Effector memory CD4-positive, alpha-beta T cell (primary cell): ENCODE measurements at places on chromosomes 1 and 21.

- no peak for DNase-seq
- H3K27ac ChIP-seq, result no peak overlapping the region
- no peak overlapping the region for H3K4me3 ChIP-seq
- no peaks in the 10 kb centered on the region for H3K27me3 ChIP-seq
- H3K4me1 ChIP-seq, result no peaks in the 10 kb centered on the region
- no peaks in the 10 kb centered on the region for H3K36me3 ChIP-seq
Observed at GRCh38 chr1:209727785-209728184, 23.1 kb downstream of the HSD11B1 start.

- H3K36me3 ChIP-seq, result no peaks in the 10 kb centered on the region
- no peak overlapping the region for H3K27ac ChIP-seq
- no peaks in the 10 kb centered on the region for H3K27me3 ChIP-seq
- H3K4me1 ChIP-seq, result no peaks in the 10 kb centered on the region
Observed at GRCh38 chr1:213686983-213687382, 300.8 kb upstream of the PROX1 start.

DNA sequence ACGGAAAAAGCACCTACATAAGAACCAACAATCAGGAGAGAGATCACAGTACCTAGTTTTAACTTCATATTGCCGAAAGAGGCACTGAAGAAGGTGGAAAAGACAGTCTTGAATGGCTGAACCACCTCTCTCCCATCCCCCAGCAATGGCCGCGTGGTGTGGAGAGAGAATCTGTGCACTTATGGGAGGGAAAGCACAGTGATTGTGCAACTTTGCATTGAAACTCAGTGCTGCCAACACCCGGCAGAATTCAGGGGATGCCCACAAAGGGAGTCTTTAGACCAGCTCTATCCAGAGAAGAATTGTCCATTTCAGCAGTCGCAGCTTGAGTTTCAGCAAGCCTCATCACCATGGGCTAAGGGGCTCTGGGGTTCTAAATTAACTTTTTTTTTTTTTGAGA lies 186.3 kb upstream of the USP25 start:
- no peaks in the 10 kb centered on the region for H3K27me3 ChIP-seq
- H3K4me3 ChIP-seq, result no peak overlapping the region
- no peak for DNase-seq
- H3K36me3 ChIP-seq, result no peaks in the 10 kb centered on the region

DNA sequence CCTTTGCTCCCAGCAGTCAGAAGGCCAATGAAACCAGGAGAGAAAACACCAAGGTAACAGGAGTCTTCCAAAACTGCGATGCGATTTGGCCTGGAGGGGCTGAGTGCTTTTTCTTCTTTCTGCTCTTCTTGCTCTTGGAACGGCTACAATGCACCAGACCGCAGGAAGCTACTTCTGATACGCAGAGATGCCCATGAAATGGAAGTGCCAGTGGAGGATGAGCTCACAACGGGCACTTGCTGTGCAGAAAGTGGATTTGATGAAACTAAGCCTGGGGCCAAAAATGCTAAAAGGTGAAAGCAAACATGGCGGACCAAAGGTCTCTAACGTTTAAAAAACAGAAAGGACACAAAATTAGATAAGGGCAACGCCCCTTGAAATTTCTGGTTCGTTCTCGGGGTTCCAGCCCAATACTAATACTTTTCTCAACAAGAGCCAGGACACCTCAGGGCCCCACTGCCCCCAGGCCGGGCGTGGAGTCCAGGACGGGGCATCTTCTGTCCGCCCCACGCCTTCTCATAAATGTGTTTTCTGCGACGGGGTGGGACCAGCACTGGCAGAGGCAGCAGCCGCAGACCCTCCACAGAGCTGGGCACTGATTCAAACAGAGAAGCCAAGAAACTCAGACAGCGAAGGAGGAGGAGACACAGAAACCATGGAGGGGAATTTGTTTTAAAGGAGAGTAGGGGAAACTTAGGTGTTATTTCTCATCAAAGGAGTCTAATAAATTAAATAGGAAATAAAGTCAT lies 101.3 kb downstream of the CRYAA start:
- H3K27ac ChIP-seq, result no peak overlapping the region
- no peak for DNase-seq
- H3K36me3 ChIP-seq, result no peaks in the 10 kb centered on the region
- H3K27me3 ChIP-seq, result peaks cover 11% of the 10 kb centered on the region
- H3K4me3 ChIP-seq, result no peak overlapping the region
- no peaks in the 10 kb centered on the region for H3K4me1 ChIP-seq

DNA sequence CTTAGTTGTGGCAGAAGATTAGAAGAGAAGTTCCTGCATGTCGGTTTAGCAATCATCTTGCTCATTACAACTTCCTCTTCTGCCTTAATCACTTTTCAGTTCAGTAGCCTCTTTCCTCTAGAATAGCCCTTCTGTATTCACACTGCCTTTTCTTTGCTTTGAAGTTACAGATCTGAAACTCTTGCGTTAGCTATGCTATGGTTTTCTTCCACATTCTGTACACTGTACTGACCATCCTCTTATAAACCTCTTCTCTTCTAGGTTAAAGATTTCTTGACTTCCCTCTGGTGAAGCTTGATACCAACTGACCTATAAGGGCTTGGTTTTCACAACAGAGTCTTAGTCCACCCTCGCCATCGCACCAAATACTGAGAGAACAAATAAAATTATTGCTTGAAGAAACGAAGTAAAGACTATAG lies 35.0 kb downstream of the C21orf91 start:
- DNase-seq, result no peak
- no peaks in the 10 kb centered on the region for H3K27me3 ChIP-seq
- H3K4me3 ChIP-seq, result peak overlapping the region; percentile 48
- peaks cover 2% of the 10 kb centered on the region for H3K36me3 ChIP-seq
- peaks cover 63% of the 10 kb centered on the region for H3K4me1 ChIP-seq

GRCh38 chr21:37454869-37455503 lies 88.4 kb downstream of the DYRK1A start:
- no peak for DNase-seq
- no peak overlapping the region for H3K4me3 ChIP-seq
- no peaks in the 10 kb centered on the region for H3K27me3 ChIP-seq

DNA sequence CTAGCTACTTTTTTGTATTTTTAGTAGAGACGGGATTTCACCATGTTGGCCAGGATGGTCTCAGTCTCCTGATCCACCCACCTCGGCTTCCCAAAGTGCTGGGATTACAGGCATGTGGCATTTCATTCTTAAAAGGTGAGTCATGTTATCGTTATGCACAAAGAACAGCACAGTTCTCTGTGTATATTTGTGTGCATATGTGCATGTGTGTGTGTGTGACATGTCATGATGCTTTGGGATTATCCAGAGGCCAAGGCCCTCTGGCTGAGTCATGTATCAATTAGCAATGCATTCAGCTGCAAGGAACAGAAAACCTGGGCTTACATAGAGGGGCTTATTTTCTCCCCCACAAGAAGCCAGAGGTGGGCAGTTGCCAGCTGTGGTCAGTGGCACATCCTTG lies 301.7 kb upstream of the KAZN start:
- H3K36me3 ChIP-seq, result no peaks in the 10 kb centered on the region
- no peak for DNase-seq
- no peak overlapping the region for H3K4me3 ChIP-seq
- no peak overlapping the region for H3K27ac ChIP-seq

- no peaks in the 10 kb centered on the region for H3K36me3 ChIP-seq
- no peak overlapping the region for H3K4me3 ChIP-seq
- no peak overlapping the region for H3K27ac ChIP-seq
- H3K27me3 ChIP-seq, result peaks cover 4% of the 10 kb centered on the region
Observed at GRCh38 chr1:94280541-94280940, 43.2 kb upstream of the ARHGAP29 start.

DNA sequence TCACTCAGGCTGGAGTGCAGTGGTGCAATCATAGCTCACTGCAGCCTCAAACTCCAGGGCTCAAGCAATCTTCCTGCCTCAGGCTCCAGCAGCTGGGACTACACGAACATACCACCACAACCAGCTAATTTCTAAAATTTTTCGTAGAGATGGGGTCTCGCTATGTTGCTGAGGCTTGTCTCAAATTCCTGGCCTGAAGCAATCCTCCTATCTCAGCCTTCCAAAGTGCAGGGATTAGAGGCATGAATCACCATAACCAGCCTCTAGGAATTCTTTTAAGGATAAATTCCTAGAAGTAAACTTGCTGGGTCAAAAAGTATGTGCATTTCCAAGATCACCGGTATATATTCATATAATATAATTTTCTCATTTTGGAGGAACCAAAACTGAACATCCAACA lies 17.6 kb upstream of the HUNK start:
- DNase-seq, result no peak
- H3K27ac ChIP-seq, result no peak overlapping the region
- no peaks in the 10 kb centered on the region for H3K36me3 ChIP-seq
- no peaks in the 10 kb centered on the region for H3K27me3 ChIP-seq

DNA sequence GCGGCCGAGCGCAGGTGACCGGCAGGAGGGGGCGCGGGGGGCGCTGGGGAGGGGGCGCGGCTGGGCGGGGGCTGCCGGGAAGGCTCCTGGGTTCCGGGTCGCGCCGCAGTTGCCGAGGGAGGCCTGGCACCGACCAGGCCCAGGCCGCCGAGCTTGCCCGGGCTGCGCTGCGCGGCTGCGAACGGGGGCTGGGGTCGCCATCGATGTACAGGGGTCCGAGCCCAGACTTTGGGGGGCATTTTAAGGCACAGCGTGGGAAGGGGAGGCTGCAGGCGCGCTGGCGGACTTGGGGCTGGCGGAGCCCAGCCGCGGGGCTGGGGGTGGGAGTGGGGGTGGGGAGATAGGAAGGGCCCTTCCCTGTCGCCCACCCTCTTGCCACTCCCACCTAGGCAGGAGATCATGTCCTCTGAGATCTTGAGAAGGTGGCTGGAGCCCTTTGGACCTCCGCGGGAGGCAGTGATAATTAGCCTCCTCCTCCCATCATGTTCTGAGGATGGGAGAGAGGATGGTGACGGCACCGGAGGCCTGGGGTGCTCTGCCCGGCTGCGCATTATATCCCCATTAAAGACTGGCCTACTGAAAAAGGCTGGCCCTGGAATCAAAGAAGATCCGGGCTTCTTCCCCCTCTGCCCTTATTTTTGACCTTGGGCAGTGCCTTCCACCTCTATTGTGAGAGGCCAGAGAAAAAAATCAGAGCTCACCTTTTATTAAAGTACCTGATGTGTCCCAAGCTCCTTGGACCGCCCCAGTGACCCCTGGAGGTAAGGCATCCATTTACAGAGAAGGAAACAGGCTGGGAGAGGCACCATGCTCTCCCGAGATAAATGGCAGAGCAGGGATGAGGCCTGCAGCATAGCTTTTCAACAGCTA lies 497 bp downstream of the FBXO44 start:
- no peak for DNase-seq
- peak overlapping the region; percentile 49 for H3K4me3 ChIP-seq
- H3K27me3 ChIP-seq, result no peaks in the 10 kb centered on the region
- H3K27ac ChIP-seq, result peak overlapping the region; percentile 34
- peaks cover 28% of the 10 kb centered on the region for H3K4me1 ChIP-seq

DNA sequence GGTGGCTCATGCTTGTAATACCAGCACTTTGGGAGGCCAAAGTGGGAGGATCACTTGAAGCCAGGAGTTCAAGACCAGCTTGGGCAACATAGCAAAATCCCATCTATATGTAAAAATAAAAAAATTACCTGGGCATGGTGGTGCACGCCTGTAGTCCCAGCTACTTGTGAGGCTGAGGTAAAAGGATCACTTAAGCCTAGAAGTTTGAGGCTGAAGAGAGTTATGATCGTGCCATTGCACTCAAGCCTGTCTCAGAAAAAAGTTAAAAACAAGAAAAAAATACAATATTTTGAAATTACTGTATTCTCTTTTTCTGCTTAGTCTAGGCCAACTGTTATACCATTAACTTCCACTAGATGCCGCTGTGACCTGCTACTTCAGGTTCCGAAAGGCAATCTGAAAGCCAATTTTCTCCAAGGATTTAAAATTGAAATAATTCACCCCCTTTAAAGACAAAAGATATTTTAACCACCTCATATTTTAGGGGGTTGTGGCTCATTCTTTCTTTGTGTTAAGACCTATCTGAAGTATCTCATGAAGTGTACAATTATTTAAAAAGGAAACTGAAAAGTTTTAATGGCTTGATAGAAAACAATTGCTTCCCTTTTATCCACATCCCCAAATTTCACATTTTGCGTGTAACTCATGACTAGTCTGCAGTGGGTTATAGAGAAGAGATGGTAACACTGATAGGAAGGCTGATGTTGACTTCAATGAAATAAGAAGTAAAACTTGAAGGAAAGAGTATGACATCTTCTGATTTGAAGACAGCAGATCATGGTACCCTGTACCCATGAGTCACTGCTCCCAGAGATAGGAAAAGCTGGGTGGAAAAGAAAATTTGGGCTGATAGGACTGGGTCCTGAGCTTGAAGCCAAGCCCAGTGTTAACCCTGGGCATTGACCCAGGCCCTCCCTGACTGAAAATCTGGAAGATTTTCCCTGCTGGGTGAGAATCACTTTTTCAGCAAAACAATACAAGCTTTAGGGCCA lies 24.4 kb upstream of the CLDN14 start:
- H3K27me3 ChIP-seq, result peaks cover 5% of the 10 kb centered on the region
- peak; percentile 7 for DNase-seq
- H3K36me3 ChIP-seq, result no peaks in the 10 kb centered on the region

DNA sequence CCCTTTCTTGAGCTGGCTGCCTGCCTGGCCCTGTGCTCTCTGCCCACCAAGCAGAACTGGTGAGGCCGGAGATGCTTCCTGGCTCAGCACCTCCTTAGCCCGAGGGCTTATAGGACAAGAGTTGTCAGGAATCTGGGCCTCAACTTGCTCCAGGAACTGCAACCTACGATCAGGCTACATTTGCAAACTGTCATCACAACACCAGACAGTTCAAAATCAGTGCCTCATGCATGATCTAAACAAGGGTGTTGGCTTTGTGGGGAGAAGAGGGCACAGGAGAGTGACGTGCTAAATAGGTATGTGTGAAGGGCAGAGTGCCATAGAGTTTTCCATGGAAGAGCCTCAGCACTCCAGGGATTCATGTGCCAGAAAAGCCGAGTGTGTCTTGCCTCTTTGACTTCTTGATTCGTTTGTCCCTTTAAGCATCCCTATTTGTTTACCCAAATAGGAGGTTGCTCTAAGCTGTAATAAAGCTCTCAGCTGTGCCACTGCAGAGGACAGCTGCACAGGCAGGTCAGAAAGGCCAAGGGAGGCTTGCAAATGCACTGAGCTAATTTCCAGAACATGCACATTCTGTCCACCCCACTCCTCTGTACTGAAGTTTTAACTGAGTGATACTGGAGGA lies 30.2 kb upstream of the NEK2 start:
- no peaks in the 10 kb centered on the region for H3K36me3 ChIP-seq
- no peaks in the 10 kb centered on the region for H3K4me1 ChIP-seq
- H3K4me3 ChIP-seq, result no peak overlapping the region
- no peak overlapping the region for H3K27ac ChIP-seq

GRCh38 chr1:150808846-150809245 lies 786 bp upstream of the CTSK start:
- H3K4me1 ChIP-seq, result no peaks in the 10 kb centered on the region
- no peak overlapping the region for H3K4me3 ChIP-seq
- H3K27me3 ChIP-seq, result no peaks in the 10 kb centered on the region
- H3K27ac ChIP-seq, result no peak overlapping the region
- peaks cover 30% of the 10 kb centered on the region for H3K36me3 ChIP-seq

DNA sequence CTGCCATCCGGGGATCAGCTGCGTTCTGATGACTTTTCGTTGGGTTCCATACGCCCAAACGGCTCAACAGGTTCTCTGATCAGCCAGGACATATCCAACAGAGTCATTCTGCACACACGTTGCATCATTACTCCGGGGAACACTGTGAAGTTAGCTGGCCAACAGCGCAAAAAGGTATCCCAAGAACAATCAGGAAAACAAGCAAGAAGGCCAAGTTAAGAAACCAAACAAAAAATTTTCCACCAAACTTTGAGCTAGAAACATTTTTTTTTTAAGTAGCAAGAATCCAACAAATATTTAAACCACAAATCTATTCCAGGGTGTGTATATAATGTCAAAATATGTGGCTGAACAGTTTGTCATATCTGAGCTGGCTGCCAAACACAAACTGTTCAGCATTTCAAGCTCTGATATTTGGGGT lies 29.2 kb downstream of the NID1 start:
- no peaks in the 10 kb centered on the region for H3K27me3 ChIP-seq
- H3K4me1 ChIP-seq, result no peaks in the 10 kb centered on the region
- no peak overlapping the region for H3K4me3 ChIP-seq
- H3K27ac ChIP-seq, result no peak overlapping the region
- no peak for DNase-seq
